Activated T-cell treated with anti-CD3 and anti-CD28 coated beads, Interleukin-2, amount 50 U/mL, for 72 hours (primary cell): ENCODE measurements at places on chromosomes 12 and 14.

DNA sequence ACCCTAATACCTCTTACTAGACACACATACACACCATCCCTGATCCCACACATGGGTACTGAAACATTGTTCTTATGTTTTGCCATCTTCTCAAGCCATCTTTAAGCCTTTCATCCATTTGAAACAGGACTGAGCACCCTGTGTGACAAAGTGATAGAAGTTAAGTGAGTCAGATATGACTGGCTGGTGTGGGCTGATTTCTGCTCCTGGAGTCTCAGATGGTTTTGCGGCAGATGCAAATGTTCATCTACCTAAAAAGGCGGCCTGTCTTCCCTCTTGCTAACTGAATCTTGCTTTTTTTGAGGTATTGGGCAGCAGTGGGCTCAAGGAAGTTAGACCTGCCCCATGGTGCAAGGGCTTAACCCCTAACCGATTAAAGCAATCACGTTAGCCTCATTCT lies 30.4 kb upstream of the PKP2 start:
- DNase-seq: no peak

DNA sequence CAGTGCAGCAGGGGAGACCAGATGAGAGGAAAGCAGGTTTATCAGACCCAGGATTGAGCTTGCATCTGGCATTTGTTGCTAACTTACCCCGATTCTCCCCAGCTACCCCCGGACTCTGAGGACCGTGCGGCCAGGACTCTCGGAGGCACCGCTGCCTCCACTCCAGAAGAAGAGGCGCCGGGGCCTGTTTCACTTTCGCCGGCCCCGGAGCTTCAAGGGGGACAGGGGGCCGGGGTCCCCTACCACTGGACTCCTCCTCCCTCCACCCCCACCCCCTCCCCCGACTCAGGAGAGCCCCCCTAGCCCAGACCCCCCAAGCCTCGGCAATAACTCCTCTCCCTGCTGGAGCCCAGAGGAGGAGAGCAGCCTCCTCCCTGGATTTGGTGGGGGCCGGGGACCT lies 6.5 kb upstream of the CPNE6 start:
- no peak for DNase-seq

DNA sequence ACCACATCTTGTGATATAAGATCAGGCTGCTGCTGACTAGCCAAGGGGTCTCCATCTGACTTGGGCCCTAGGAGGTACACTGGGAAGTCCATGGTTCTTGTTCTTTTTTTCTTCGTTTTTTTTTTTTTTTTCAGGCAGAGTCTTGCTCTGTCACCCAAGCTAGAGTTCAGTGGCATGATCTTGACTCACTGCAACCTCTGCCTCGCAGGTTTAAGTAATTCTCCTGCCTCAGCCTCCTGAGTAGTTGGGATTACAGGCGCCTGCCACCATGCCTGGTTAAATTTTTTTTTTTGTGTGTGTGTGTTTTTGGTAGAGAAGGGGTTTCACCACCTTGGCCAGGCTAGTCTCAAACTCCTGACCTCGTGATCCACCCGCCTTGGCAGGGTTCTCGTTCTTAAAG lies 178.2 kb downstream of the RMST start:
- no peak for DNase-seq

DNA sequence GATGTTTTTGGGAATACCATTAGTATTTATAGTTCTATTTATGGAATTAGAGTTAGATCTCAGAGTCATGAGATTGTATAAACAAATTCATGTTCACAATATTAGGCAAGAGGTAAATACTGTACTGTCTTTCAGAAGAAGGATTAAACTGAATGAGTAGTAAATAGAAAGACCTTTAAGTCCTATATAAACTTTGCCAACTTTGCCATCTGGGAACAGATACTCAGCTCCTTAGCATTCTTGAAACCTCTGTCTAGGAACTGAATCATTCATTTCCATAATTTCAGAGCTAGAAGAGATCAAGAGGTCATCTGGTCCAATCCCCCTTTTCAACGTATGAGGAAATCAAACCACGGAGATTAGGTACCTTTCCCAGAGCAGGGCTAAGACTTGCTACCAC lies 141.1 kb downstream of the CAND1 start:
- no peak for DNase-seq

- DNase-seq: no peak
Measured at GRCh38 chr12:3223601-3224529, 146.7 kb downstream of the TSPAN9 start.

DNA sequence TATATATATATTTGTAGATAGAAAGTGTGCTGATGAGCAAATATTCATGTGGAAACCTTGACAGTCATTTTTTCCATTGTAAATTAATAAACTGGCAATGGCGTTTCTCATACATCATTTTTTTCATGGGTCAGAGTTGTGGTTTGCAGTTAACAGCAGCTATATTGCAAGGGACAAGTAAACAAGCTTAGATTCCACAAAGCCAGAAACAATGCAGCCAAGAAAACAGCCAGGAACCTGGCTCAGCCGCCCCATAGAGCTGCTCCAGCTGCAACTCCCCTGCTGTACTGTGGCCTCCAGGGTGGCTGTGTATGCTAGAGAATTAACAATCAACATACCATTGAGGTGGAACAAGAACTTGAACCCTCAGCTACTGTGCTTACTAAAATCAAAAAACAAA lies 298.2 kb downstream of the TMEM132D start:
- DNase-seq: no peak

GRCh38 chr12:89882050-89882449 lies 173.4 kb upstream of the ATP2B1 start:
- peak; percentile 53 for DNase-seq

DNA sequence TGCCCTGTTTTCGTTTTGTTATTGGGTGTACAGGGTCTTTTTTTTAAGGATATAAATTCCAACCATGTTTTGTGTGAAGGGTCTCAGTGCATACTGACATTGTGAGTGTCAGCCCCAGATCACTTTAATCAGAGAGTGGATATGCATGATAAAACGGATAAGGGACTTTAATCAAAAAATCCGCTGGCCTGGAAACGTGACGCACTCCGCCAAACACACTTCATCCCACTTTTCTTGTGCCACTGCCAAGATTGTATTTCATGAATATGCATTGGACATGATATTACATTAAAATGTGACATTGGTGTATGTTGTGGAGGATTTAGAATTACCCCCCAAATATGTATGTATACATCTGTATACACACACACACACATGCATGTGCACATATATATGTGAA lies 273.1 kb downstream of the VRK1 start:
- no peak for DNase-seq

GRCh38 chr12:9948606-9949296 lies 16.6 kb upstream of the CLEC2A start:
- DNase-seq: peak; percentile 20

DNA sequence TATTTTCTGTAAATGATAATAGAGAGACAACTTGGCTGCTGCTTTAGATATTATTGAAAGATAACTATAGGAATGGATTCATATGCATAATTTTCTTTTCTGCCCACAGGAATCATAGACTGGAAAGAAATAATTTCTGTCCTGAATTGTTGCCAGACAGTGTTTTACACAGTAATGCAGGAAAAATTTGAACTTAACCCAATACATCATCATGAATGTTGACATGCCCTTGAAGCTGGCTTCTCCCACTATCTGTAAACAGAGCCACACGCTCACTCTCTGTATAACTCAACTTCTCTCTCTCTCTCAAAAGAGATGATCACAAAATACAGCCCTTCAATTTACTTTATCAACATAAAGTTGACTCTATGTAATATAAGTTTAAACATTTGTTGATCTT lies 56.6 kb downstream of the PAX9 start:
- DNase-seq: no peak

GRCh38 chr12:131466932-131467331 lies 244.0 kb upstream of the SFSWAP start:
- DNase-seq: no peak

- DNase-seq: no peak
Measured at GRCh38 chr12:110112335-110112660, 11.9 kb upstream of the IFT81 start.

DNA sequence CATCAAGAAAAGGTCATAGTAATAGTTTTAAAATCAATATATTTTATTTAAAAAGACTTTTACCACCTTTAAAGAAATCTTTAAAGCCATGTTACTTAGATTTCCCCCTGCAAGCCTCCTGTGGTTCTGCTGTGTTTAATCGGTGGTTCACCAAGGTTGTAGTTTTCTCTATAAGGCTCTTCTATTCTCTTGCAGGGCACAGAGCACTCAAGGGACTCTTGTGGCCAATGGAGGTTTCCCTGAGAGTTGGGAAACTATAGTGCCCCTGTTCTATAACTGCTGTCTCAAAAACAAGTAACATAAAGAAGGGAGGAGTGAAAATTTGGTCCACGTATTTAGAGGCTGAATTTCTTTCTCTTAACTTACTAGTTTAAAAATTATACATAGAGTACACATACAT lies 25.0 kb downstream of the DACT1 start:
- no peak for DNase-seq

DNA sequence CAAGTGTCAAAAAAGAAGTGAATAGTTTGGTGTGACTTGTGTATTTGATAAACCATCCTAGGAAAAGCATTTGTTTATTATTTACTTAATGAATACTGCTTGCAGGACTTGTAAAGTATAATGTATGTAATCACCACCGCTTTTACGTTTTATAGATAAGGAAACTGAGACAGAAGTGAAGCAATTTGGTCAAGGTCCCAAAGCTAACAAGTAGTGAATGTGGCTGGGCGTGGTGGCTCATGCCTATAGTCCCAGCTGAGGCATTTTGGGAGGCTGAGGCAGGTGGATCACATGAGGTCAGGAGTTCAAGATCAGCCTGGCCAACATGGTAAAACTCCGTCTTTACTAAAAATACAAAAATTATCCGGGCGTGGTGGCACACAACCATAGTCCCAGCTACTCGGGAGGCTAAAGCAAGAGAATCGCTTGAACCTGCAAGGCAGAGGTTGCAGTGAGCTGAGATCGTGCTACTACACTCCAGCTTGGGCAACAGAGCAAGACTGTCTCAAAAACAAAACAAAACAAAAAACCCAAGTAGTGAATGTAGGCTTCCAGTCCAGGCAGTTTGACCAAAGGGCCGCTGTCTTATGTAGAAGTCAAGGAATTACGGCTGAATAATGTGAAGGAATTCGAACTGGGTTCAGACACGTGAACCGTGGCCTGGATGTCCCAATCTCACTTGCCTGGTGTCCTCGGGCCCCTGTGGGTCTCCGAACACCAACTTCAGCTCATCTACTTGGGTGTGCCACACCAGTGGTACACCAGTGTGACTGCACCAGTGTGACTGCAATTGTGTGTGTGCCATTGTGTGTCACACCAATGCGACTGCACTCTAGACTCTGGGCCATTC lies 88.3 kb upstream of the MED13L start:
- DNase-seq: no peak

DNA sequence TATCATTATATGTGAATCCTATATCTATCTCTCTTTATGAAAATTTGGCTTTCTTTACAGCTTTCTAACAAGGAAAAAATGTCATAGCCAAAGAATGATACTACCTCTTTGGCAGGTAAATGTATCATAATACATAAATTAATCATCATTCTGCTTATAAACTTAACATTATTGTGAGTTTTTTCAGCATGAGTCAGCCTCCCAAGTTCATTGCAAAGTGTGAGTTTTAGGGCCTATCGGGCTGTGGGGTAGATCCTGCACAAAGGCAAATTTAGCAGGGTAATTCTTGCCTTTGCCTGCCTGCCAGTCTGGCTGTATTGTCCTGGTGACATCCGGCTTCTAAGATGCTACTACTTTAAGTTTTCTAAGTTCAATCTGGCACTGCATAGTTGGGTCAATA lies 412.6 kb downstream of the MDGA2 start:
- DNase-seq: no peak

- DNase-seq: no peak
Measured at GRCh38 chr12:31866523-31866922, 92.7 kb upstream of the RESF1 start.

DNA sequence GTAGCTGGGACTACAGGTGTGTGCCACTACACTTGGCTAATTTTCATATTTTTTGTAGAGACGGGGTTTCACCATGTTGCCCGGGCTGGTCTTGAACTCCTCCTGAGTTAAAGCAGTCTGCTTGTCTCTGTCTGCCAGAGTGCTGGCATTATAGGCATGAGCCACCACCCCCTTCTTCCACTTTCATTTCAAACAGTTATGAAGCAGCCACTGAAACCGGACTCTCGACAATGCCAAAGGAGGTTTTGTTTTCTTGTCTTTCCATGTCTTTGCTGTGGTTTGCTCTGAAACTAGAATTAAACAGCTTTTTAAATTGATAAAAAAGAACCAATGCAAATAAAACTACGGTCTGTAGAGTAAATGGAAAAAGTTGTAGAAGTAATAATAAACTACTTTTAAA lies 30.4 kb downstream of the RAP1B start:
- DNase-seq: peak; percentile 43
